ENCODE measurements at places on chromosomes 3 and 15.

DNA sequence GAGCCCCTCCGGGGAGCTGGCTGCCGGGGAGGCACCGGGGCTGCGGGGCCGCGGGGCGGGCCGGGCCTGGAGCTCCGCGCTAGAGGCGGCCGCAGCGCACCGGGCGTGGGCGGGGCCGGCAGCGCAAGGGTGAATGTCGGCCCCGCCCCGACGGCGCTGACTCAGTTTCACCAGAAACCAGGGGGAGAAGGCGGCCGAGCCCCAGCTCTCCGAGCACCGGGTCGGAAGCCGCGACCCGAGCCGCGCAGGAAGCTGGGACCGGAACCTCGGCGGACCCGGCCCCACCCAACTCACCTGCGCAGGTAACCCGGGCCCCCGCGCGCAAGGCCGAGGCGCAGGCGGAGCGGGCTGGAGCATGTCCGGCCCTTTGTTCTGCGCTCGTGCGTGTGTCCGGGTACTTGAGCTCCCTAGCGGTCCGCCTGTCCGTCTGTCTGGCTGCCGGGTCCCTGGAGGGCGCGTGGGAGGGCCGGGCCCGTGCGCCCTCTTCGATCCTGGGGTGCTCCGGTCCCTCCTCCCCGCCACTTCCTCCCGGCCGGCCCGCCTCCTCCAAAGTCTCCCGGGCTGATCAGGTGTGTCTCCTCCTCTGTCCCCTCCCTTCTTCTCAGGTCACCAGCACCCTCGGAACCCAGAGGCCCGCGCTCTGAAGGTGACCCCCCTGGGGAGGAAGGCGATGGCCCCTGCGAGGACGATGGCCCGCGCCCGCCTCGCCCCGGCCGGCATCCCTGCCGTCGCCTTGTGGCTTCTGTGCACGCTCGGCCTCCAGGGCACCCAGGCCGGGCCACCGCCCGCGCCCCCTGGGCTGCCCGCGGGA, at the start of gene SPINT1:
Gene SPINT1 (plus strand): TSS at position 164 of the 811 bp plus-strand sequence. CDS start 507 bp downstream, at position 671.
- DNase-seq: peak; percentile 50

GRCh38 chr15:99615460-99615859, 49.7 kb downstream of the MEF2A start:
- DNase-seq: no peak

GRCh38 chr3:194986208-194987043, 284.5 kb downstream of the XXYLT1 start:
- DNase-seq: no peak

GRCh38 chr3:190197346-190197763, 76.7 kb upstream of the P3H2 start:
- no peak for DNase-seq

DNA sequence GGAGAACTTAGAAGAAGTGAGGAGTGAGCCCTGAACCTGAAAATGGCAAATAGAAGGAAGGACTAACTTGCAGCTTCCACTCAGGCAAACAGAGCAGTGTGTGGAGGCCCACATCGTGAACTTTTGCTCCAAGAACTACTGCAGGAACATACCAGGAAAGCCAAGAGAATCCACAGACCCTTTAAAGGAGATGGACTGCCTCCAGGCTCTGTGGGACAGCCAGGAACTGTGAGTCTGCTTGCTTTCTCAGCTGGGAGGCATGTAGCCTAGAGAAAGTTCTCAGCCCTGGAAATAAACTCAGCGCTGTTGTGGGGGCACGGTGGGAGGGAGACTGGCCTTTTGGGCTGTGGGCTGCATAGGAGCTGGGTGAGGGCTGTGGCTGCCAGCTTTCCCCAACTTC, 93.0 kb downstream of the SNRK start:
- no peak for DNase-seq

DNA sequence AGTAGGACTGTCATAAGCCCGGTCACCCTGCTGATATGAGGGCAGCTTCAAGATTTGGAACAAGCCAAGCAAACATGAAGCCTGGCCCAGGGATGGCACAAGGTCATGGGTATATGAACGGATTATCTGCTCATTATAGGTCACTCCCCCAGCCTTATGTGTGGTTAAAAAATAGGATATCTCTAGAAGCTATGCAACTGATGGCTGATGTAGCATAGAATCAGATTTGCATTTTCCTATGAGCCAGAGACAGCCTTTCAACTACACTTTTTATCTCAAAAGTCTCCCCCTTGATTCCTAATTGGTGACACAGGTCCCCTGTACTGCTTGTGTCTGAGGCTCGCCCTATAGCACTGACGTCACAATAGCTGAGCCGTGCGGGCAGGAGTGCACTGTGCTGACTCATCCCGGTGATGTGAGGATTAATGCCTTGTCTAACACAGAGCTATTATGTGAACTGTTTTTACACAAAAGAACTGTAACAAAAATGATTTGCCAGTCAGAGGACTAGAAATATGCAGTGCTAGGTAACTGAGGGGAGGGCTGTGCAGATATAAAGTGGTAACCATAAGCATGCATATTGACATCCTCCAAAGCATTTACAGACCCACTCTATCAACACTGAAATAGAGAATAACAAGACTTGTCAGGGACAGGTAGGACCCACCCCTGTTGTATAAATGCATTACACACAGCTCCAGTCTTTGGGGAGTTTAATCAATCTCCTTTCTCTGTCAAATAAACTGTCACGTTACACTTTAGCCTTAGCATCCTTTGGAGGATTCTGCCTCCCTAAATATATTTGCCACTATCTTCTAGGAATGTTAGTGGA, 204.9 kb downstream of the TIGIT start:
- DNase-seq: no peak

DNA sequence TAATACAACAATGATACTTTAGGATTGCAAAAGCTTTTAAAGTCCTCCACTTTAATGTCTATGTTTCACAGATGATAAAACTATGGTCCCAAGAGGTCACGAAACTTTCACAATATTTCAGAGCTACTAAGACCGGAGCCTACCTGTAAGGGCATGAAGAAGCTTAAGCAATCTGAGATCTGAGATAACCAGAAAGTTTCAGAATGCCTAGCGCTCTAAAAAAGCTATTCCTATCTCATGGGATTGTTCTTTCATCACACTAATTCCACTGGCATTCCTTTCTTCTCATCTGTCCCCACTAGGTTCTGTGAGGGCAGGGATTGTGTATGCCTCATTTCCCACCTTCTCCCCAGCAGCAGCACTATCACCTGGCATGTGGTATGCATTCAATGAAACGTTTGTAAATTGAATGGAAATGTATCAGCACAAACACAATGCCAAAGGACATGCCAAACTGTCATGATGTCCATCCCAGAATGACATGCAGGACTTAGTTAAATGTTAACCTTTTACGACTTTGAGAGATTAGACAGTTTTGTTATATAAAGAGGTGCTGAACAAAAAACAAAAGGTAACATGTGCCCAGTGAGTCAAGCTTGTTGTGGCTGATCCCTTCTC, 104.7 kb upstream of the NR2F2 start:
- no peak for DNase-seq

GRCh38 chr3:89252860-89253259, 145.4 kb downstream of the EPHA3 start:
- DNase-seq: no peak

DNA sequence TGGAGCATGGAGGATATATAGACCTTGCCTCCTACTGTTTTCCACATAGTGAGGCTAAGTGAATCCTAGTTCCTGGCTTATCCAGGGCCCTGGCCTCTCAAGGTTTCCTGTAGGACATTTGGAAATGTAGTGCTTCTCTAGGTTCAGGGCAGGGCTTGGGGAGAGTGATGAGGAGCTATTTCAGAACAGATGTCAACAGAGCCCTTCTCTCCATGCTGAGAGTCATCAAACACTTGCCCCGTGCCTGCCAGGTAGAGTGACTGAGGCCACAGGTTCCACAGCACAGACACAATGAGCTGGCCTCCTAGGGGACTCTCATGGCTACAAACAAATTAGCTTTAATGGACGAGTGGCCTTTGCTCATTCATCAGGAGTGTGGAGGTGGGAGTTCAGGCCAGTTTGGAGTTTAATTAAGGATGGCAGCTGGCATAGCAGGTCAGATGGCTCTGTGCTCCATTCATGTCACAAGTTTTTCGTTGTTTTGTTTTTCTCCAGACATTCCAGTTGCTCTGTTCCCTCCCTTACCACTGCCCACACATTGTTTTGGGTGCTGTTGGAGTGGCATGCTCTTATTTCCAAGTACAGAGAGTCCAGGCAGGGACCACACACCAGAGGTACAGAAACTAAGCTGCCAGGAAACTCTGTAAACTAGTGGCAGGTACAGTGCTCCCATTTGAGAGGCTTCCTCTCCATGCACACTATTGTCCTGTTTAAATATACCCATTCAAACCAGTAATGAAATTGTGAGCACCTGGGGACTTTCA, 189.8 kb downstream of the RYR3 start:
- DNase-seq: no peak

DNA sequence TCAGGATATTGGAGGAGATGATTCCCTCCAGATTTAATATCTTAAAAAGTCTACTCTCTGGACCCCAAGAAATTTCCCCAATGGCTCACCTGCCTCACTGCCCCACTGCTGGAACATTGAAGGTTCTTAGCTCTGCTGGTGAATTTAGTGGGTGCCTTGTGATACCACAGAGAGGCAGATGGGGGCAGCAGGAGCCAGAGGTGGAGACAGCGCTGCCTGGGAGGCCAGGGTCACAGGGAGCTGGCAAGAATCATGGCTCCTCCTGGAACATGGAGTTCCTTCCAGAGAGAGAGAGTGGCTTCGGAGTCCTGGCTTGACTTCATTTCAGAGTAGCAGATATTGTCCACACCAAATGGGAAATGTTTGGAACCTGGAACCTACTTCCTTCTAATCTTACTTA, 263.5 kb upstream of the CFAP20DC start:
- DNase-seq: no peak

GRCh38 chr3:163916596-163917560, 1161.4 kb downstream of the SI start:
- peak; percentile 49 for DNase-seq

DNA sequence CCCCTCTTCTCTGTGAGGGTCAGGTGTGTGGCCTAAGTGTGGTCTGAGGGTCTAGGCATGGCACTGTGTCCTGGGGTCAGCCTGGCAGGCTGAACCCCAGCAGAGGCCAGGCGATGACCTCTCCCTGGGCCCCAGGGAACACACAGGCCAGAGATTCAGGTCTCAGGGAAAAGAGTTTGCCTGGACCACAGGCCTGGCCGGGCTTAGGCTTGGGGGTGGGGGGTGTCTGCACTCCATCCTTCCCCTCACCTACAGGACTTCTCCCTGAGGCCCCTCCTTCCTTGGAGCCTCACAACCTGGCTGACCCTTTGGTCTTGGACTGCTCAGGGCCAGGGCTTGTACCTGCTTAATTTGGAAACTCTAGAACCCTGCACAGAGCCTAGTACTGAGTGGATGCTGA, 21.8 kb downstream of the RASGRF1 start:
- no peak for DNase-seq

DNA sequence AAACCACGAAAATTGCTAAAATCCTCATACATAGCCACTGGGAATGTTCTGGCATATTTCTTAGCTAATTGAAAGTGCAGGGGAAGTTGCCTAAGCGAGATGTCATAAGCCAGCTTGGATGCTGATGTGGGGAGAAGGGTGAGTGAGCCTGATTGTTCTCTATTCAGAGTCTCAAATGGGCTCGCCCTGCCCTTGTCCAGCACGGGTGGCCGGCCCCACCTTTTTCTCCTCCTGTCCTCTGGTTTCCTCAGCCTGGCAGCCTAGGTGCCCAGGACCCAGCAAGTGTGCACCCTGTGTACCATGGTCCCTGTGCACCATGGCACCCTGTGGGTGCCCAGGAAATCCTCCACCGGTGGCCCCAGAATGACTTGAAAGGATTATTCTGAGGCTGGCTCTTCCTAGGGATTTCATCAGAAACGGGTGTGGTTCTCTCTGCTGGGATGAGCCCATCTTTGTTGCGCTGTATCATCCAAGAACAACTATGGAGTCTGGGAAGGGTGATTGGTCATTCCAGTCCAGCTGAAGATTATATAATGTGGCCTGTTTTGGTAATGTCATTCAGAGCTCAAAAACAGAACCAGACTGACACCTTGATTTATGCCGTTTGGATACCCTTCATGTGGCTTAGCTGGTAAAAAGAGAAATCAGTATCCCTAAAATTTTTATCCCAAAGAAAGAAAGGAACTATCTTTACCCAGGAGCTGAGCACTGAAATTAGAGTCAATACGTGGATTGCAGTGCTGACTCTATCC, 150.8 kb upstream of the BHLHE40 start:
- DNase-seq: no peak

GRCh38 chr3:118578559-118578958, 456.1 kb downstream of the IGSF11 start:
- DNase-seq: no peak

DNA sequence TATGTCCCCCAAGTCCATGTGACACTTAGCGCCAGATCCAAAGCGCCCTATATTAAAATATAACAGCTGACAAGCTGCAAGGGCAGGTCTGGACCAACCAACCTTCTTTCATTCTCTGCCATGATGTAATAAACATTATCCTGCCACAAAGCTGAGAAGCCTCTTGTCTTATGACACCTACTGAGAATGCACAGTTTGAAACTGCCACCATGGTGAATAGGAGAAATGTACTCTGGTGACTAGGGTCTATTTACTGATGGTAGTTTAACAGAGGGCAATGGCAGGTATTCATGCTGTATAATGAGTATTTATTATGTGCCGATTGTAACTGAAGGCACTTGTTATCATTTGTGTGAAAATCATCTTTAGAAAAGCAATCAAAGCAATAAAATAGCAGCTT, 634.0 kb downstream of the OTOL1 start:
- no peak for DNase-seq

GRCh38 chr3:197025736-197026480, 3.7 kb downstream of the MELTF start:
- no peak for DNase-seq

GRCh38 chr3:125154800-125155269, 57.7 kb downstream of the SLC12A8 start:
- DNase-seq: no peak

- DNase-seq: no peak
Observed at GRCh38 chr3:134880431-134880830, 85.4 kb downstream of the EPHB1 start.

DNA sequence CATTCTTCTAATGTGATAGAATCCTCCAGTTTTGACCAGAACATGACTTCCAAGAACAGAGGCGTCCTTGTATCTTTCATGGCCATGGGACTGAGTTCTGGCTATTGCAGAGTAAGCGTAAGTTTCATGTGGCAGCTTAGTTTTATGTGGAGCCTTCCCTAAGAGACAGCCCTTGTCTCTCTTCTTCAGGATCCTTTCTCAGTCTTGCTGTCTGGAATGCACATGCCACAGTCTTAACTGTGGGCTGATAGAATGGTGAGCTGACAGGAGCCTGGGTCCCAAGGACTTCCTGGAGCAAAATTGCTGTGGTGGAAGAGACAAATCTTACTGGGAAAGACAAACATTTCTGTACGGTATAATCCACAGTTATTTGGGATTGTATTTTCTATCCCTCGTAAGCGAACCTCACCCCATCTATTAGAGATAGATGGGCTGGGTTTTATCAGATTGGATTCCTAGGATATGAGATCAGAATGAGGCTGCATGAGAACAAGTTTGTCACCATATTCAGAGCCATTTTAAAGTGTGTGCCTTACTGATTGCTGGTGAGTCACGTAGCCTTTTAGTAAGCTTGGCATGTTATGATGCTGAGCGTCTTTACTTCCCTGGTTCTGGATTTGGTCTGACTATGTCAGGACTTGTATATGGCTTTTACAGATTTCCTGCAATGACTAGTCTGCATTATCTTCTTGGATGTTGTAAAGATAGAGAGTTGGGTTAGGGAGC, 32.8 kb downstream of the CDIN1 start:
- DNase-seq: no peak

- DNase-seq: no peak
Observed at GRCh38 chr3:174681784-174682183, 177.3 kb upstream of the NAALADL2 start.

GRCh38 chr3:5059782-5060181, 62.3 kb upstream of the ARL8B start:
- DNase-seq: no peak

GRCh38 chr3:87307805-87308204, 31.4 kb upstream of the POU1F1 start:
- no peak for DNase-seq

All from RPMI8226 (cell line).